ENCODE measurements at places on chromosomes 7 and 10. TPM values are rescaled to one million over a fixed set of nuclear protein-coding genes. Genes with fewer than 3 reads are reported as not detected.

DNA sequence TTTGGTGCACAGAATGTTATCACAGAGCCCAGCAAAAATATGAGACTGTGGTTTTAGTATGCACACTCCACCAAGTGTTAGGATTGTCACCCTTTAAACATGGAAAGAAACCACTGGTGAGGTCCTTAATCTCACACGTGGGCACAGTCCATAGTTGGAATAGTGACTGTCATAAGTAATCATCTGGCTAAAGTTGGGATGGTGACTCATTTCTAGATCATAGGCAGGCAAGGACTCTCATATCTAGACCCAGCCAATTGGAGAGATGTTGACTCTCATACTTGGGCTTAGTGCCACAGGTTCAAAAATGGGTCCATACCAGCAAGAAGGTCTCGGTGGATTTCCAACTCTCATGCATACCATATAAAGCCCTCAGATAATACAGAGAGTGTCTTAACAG, 39.6 kb upstream of the ZNF680 start:
- no peak for DNase-seq
- H3K27me3 ChIP-seq = no peaks in the 10 kb centered on the region
- no peak overlapping the region for H3K27ac ChIP-seq
- no peaks in the 10 kb centered on the region for H3K36me3 ChIP-seq
- no peaks in the 10 kb centered on the region for H3K4me1 ChIP-seq
- H3K4me3 ChIP-seq = no peak overlapping the region

DNA sequence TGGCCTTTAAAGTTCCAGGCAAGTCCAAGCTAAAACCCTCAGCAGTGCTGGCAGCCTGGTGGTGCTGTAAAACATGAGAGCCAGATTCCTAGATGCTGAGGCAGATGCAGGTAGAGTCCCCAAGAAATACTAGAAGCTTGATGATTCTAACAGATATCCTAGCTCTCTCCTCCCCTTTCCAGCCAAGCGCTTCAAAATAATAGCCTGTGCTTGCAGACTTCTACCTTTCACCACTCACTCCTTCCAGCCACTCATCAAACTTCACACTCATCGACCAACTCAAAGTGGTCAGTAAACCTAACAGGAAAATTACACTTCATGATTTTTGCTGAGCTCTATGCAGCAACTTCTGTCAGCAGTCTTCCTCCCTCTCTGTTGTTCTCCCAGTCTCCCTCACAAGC, 50.2 kb downstream of the LMBR1 start:
- no peak overlapping the region for H3K4me3 ChIP-seq
- no peaks in the 10 kb centered on the region for H3K36me3 ChIP-seq
- no peak for DNase-seq
- H3K27ac ChIP-seq = no peak overlapping the region

GRCh38 chr7:63065684-63066083, 933.0 kb upstream of the ZNF722 start:
- no peak overlapping the region for H3K27ac ChIP-seq
- H3K4me1 ChIP-seq = no peaks in the 10 kb centered on the region
- H3K27me3 ChIP-seq = no peaks in the 10 kb centered on the region
- no peaks in the 10 kb centered on the region for H3K36me3 ChIP-seq
- no peak overlapping the region for H3K4me3 ChIP-seq

GRCh38 chr7:44489955-44490350, 505 bp downstream of the NUDCD3 start:
- peaks cover 41% of the 10 kb centered on the region for H3K4me1 ChIP-seq
- no peak for DNase-seq
- H3K36me3 ChIP-seq = peaks cover under 1% of the 10 kb centered on the region
- peak overlapping the region; percentile 88 for H3K4me3 ChIP-seq

GIMAP5 gene
- 8.4 TPM for total RNA-seq

GRCh38 chr10:114061789-114062188, 18.1 kb downstream of the ADRB1 start:
- H3K4me3 ChIP-seq = no peak overlapping the region
- DNase-seq = no peak
- no peak overlapping the region for H3K27ac ChIP-seq
- peaks cover 20% of the 10 kb centered on the region for H3K4me1 ChIP-seq
- H3K27me3 ChIP-seq = no peaks in the 10 kb centered on the region

DNA sequence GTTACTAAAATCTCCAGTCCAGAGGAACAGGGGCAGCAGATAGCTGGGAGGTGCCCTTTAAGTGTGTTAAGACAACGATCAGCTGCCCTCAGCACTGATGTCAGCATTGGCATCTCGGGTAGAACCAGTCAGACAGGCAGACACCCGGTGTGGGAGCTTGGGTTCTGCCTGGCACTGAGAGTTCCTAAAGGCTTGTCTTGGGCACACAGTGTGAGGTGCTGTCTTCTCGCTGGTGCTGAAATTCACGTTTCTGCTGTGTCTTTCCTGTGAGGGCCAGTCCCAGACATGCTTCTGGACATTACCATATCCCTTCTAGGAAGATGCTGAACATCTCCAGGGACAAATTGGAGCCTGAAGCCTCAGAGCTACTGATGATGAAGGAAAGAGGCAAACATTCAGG, 156.2 kb downstream of the DNAJB6 start:
- peaks cover 5% of the 10 kb centered on the region for H3K27me3 ChIP-seq
- no peak for DNase-seq
- H3K4me3 ChIP-seq = no peak overlapping the region
- no peak overlapping the region for H3K27ac ChIP-seq
- H3K36me3 ChIP-seq = no peaks in the 10 kb centered on the region

DNA sequence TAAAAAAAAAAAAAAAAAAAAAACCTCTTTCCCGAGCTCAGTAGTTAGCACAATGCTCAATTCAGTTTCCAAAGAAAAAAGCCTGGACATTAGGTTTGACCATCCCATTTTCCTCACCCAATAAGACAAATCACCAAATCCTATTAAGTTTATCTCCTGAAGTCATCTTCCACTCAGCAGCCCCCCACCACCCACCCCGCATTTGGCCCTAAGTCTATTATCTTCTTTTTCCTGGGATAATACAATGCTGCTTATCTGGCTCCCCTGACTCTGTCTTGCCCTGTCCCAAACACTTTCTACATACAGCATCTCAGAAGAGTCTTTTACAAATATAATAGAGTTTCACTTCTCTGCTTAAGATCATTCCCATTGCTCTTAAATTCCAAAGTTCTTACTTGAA, 17.8 kb upstream of the LMOD2 start:
- no peak overlapping the region for H3K4me3 ChIP-seq
- no peak for DNase-seq
- peaks cover 65% of the 10 kb centered on the region for H3K4me1 ChIP-seq
- H3K27me3 ChIP-seq = no peaks in the 10 kb centered on the region
- peak overlapping the region; percentile 69 for H3K27ac ChIP-seq

DNA sequence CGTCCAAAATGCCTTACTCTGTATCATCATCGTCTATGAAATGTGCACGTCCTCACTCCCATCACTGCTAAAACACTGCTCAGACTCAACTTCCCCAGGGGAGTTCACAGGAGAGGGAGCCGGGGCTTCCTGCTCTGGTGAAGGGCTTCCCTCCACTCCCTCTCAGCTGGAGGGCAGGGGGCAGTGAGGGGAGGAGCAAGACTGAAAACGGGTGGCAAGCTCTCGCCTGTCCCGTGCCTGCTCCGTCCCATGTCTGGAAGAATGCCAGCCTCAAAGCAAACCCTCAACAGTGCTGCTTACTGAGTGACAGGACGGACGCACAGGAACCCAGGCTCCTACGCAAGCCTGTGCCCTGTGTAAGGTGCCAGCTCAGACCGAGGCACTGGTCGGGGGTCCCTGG, 25.1 kb downstream of the PRKAG2 start:
- no peaks in the 10 kb centered on the region for H3K36me3 ChIP-seq
- H3K27ac ChIP-seq = no peak overlapping the region
- H3K4me3 ChIP-seq = no peak overlapping the region
- H3K4me1 ChIP-seq = no peaks in the 10 kb centered on the region
- no peak for DNase-seq

DNA sequence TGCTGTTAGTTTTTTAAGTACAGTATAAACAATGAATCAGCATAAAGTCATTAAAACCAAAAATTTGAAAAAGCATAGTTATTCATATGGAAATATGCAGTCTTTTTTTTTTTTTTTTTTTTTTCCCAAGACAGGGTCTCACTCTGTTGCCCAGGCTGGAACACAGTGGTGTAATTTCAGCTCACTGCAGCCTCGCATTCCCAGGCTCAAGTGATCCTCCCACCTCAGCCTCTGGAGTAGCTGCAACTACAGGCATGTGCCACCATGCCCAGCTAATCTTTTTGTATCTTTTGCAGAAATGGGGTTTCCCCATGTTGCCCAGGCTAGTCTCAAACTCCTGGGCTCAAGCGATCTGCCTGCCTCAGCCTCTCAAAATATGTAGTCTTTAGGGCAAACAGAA, 182.0 kb downstream of the SEMA3E start:
- no peak overlapping the region for H3K27ac ChIP-seq
- H3K4me3 ChIP-seq = no peak overlapping the region
- no peaks in the 10 kb centered on the region for H3K27me3 ChIP-seq
- no peak for DNase-seq
- no peaks in the 10 kb centered on the region for H3K4me1 ChIP-seq

GRCh38 chr10:119221666-119222065, 14.3 kb downstream of the GRK5 start:
- no peaks in the 10 kb centered on the region for H3K27me3 ChIP-seq
- H3K4me1 ChIP-seq = no peaks in the 10 kb centered on the region
- no peak overlapping the region for H3K4me3 ChIP-seq
- DNase-seq = no peak
- H3K27ac ChIP-seq = peak overlapping the region; percentile 53
- no peaks in the 10 kb centered on the region for H3K36me3 ChIP-seq

CYP26C1 gene
- not detected for total RNA-seq

ANKRD1 gene
- total RNA-seq = 6,044 TPM

R3HCC1L gene
- 5.3 TPM for total RNA-seq

OPALIN gene
- not detected for total RNA-seq

AMPH gene
- 2.9 TPM for total RNA-seq

DNA sequence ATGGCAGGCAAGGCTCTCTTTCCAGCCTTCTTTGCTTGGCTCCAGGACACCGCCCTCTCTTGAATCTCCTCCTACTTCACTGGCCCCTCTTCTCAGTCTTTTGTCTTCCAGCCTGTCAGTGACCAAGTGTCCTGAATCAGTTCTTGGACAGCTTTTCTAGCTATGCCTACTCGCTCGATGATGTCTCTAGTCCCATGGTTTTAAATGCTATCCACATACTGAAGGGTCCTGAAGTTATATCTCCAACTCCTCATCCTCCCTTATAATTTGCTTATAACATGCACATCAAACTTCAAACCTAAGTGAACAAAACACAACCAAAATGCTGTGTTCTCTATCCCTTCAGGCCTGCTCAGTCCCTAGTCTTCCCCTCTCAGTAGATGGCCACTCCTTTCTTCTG, 5.0 kb upstream of the GOLGA7B start:
- DNase-seq = no peak
- H3K36me3 ChIP-seq = no peaks in the 10 kb centered on the region
- no peak overlapping the region for H3K27ac ChIP-seq

GRCh38 chr10:113148071-113148825, 198.2 kb downstream of the TCF7L2 start:
- H3K36me3 ChIP-seq = peaks cover 85% of the 10 kb centered on the region
- H3K4me3 ChIP-seq = no peak overlapping the region
- no peaks in the 10 kb centered on the region for H3K27me3 ChIP-seq
- no peaks in the 10 kb centered on the region for H3K4me1 ChIP-seq
- DNase-seq = no peak

DNA sequence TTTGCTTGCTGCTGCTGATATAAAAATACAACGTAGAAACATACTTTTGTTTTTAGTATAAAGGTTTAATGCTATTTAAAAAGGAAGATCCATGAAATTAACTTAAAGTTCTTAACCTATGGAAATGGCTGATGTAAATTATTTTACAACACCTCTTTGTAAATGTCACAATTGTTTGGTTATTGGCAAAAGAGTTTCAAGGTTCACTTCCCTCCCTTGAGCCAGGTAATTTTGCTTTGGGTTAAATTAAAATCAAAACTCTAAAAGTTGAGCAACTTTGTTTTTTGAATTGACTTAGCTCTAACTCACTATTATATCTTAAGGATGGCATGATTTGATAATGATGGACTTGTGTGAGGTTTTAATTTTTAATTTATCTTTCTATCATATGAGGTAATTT, 39.2 kb upstream of the CYP2C18 start:
- no peaks in the 10 kb centered on the region for H3K36me3 ChIP-seq
- DNase-seq = no peak
- no peak overlapping the region for H3K4me3 ChIP-seq
- no peak overlapping the region for H3K27ac ChIP-seq

GRCh38 chr7:23918856-23919255, 208.8 kb downstream of the STK31 start:
- no peak for DNase-seq
- no peaks in the 10 kb centered on the region for H3K27me3 ChIP-seq
- H3K4me3 ChIP-seq = no peak overlapping the region
- no peaks in the 10 kb centered on the region for H3K36me3 ChIP-seq
- no peak overlapping the region for H3K27ac ChIP-seq

PON1 gene
- not detected for total RNA-seq

DNA sequence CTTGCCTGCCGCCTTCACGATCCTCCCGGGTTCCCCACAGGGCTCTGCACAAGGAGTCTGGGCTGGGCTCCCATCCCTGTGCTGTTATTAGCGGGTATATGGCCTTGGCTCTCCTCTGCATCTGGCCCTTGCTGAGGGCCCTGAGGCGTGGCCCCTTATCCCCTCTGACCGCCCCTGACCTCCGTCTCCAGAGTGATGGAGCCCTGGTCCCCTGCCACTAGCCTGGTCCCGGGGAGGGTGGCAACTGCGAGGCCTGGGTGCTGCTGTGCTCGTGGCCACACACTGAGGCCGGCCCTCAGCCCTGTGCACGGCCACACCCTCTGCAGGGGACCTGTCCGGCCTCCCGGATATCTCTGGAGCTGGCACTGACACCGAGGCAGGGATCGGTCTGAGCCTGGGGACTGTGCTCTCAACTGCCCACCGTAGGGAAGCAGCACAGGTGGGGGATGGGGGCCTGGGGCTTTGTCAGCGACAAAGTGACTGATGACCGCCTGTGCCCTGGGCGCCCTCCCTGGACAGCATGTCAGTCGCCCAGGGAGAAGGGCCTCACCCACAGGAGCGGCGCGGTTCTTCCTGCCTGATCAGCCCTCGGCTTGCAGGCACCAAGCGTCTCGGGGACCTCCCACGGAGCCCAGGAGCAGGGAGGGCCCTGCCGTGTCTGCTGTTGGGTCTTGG, 72.4 kb downstream of the NKX6-2 start:
- DNase-seq = peak; percentile 8
- no peak overlapping the region for H3K27ac ChIP-seq
- H3K27me3 ChIP-seq = no peaks in the 10 kb centered on the region

- H3K36me3 ChIP-seq = no peaks in the 10 kb centered on the region
- H3K27me3 ChIP-seq = no peaks in the 10 kb centered on the region
- H3K4me3 ChIP-seq = peak overlapping the region; percentile 94
- H3K4me1 ChIP-seq = peaks cover 24% of the 10 kb centered on the region
- DNase-seq = peak; percentile 58
Observed at GRCh38 chr10:50991456-50992355, 82.6 kb upstream of the PRKG1 start.

DNA sequence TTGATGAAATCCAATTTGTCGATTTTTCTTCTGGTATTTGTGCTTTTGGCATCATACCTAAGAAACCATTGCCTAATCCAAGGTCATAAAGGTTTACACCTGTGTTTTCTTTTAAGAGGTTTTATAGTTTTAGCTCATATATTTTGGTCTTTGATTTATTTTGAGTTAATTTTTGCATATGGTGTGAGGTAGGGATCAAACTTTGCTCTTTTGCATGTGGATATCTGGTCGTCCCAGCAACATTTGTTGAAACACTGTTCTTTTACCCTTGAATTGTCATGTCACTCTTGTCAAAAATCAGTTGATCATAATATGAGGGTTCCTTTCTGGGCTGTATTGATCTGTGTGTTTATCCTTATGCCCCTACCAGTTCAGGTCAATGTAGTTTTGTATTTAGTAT, 232.5 kb upstream of the SH2B2 start:
- H3K27me3 ChIP-seq = no peaks in the 10 kb centered on the region
- DNase-seq = no peak
- H3K27ac ChIP-seq = no peak overlapping the region
- H3K36me3 ChIP-seq = no peaks in the 10 kb centered on the region
- no peak overlapping the region for H3K4me3 ChIP-seq

All from psoas muscle (tissue), 8 donors.